GM13977 (cell line): ENCODE measurements at places on chromosomes 5 and 9.

DNA sequence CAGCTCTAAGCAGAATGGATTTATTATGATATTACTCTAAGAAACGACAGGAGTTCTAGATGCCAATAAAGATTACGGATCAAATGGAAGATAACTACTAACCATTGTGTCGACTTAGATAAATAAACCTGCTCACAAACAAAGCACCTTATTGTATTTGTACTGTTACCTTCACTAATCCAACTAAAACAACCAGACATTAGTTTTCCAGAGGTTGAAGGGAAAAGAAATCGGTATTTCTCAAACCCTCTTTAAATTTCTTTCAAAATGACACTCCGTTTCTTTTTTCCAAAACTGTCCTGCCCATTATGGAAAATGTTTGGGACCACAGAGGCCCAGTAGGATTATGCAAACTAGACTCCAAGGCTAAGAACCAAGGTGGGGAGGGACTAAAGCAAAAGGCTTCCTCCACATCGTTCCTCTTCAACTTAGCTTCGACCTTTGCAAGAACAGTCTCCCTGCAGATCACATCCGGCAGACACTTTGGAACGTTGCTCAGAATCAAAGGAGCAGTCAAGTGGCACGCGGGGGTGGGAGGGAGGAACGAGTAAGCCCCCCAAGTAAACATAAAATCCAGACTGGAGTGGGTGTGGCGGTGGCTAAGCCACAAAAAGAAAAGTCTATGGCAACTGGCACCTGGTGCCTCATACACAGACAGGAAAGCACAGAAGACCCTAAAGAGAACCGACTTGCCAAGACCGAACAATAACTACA lies 2.7 kb downstream of the MLLT3 start:
- no peak for DNase-seq

DNA sequence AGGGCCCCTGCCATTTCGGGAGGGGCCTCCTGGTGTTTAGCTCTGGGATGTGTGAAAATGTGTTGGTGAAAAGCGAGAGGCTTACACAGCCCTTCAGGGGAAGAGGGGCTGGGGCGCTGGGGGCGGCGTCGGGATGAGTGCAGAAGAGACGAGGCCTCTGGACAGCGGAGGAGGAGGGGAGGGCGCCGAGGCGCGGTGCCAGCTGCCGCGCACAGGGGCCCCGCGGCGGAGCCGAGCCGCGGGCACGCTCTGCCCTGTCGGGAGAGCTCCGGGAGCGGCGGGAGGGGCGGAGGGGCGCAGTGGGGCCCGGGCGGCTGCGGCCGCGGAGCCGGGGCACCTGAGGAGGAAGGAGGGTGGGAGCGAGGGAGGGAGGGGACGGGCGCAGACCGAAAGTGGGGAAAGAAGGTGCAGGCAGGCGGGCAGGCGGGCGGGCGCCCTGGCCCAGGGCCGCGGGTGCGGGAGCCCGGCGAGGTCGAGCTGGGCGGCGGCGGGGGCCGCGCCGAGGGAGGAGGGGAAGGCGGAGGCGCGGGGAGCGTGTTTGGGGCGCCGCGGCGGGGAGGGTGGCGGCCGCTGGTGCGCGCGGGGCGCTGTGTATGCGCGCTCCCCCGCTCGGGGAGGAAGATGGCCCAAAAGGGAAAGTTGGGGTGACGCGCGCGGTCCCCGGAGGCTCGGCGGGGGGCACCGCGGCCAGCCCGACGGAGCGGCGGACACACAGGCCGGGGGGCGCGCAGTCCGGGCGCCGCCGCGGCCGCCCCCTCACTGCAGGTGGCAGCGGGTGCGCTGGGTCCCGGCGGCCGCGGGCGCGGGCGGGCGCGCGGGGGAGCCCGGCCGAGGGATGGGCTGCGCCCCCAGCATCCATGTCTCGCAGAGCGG lies at the start of gene PDE8B:
TSS of gene PDE8B (plus strand) at position 590 of the 873 bp plus-strand sequence. CDS start at position 836, 246 bp downstream.
- DNase-seq: peak; percentile 64

- DNase-seq: no peak
Observed at GRCh38 chr5:159402856-159403255, 72.6 kb upstream of the IL12B start.

DNA sequence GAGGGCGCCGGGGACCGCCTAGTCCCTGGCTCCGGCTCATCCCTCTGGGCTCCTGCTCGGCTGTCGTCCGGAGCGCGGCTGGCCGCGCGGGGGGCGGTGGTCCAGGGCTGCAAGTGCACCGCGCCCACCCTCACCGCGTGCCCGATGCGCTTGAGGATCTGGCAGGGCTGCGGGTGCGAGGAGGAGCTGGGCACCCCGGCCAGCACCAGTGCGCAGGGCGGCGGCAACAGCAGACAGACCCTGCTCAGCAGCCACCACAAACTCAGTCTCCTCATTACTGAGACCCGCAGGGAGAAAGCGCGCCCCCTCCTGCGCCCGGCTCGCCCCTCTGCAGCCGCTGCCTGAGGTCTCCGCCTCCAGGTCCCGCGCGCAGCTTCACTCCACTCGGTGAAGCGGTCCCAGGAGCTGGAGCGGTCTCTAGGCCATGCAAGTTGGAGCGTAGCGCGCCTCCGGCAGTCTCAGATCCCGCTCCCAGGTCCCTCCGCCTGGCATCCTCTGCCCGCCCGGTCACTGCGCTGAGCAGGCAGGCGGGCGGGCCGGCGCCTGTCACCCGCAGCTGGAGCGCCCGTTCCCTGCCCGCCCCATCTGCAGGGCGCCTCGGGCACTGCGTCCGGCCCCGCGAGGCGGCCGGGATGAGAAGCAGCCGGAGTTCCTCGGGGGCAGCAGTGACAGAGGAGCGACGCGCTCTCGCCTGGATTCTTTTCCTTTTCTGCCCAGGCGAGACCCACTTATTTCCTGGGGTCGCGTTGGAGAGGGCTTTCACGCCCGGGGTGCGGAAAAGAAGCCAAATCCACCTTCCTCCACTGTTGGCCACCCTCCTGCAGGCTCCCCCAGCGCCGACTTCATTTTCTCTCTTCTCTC lies 512 bp downstream of the GRIN3A start:
- DNase-seq: no peak

DNA sequence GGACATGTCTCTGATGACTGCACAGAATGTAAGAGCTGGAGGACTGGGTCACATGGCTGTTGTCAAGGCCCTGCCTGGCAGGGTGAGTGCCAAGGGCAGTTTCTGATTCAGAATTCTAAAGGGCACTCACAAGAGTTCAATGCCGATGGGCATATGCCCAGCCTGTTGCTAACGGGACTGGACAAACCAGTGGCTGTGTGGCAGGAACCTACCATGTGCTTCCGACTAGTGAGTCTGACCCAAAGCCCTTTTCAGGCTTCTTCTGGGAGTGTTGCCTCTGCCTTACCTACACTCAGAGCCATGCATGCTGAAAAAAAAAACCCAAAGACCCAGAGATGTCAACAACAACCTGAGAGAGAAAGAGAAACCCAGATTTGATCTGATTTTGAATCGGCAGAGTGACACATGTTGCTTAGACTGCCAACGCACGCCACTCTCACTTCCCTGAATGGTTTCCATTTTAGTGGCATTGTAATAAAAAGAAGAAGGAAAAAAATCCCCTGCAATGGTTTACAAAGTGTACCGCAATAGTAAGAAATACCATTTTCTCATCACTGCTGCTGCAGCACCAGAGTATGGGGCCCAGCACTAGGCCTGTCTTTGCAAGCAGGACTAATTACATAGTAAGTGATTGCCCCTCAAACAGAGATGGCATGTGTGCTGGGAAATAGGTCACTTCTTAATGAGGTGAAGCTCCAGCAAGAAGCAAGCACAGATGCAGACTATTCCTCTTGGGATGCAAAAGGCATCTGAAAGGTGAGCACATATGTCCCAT lies 194.3 kb downstream of the PALM2AKAP2 start:
- peak; percentile 69 for DNase-seq

GRCh38 chr5:138536665-138537315 lies 6.2 kb downstream of the ETF1 start:
- DNase-seq: no peak

DNA sequence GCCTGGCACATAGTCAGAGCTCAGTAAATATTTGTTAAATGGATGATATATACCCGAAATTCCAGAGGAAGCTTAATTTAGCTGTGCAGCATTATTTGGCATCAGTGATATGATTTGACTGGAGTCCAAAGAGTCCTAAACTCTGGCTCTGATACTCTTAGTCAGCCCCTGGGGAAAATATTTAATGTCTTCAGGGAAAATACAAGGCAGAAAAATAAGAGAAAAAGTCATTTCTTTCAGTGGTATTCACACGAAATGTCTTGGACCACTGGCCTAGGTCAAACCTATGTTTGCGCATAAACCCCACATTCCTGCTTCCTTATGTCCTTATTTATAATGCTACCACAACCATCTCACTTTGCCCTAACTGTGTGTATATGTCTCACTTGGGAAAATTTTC lies 23.8 kb downstream of the GLRA1 start:
- DNase-seq: no peak

- DNase-seq: peak; percentile 59
Observed at GRCh38 chr5:16934123-16934522, 2.0 kb downstream of the MYO10 start.

GRCh38 chr9:104080983-104081382 lies 13.1 kb upstream of the SMC2 start:
- DNase-seq: no peak

DNA sequence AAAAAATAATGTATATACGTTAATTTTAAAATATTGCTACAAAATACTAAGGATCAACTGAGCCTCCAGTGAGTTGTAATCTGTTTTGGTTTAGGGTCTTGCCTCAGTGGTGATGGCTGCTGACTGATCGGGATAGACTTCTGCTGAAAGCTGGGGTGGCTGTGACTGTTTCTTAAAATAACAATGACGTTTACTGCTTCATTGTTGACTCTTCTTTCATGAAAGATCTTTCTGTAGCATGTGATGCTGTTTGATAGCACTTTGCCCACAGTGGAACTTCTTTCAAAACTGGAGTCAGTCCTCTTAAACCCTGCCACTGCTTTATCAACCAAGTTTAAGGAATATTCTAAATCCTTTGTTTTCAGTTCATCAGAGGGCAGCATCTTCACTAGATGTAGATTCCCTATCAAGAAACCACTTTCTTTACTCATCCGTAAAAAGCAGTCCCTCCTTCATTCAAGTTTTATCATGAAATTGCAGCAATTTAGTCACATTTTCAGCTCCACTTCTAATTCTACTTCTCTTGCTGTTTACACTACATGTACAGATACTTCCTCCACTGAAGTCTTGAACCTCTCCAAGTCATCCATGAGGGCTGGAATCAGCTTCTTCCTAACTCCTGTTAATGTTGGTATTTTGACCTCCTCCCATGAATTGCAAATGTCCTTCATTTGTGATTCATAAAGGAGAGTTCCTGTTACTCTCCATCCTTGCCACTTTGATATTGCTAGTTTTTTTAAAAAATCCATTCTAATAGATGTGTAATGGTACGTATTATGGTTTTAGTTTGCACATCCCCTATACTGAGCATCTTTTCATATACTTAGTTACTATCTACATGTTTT lies 41.5 kb upstream of the PTPDC1 start:
- no peak for DNase-seq

DNA sequence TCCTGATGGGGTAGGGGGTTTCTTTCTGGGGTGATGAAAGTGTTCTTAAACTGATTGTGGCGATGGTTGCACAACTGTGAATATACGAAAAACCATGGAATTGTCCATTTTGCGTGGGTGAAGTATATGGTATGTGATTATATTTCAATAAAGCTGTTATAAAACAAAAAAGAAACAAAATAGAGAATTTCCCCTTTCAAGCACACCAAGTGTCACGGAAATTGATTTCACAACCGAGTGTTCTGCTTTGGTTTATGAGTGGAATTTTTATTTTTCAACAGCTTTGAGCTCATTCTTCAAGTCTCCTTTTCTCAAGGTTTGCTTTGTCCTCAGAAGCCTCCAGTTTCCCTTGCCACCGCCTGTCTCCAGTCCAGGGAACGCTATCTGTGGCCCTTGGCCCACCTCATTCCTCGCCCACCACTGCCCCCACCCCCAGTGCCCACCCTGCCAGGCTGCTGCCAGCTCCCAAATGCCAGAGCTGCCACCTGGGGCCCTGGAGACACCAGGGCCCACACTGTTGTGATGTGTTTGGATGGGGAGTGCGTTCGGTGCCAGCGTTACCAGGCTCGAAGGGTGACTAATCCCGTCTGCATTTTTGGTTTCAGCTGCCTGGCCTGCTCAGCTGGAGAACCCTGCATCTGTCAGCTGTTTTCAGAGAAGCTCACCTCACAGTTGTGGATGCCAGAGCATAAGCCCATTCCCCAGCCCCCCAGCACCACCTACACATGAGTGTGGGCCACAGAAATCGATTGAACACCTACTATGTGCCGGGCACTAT lies 30.4 kb downstream of the DUSP1 start:
- DNase-seq: no peak

GRCh38 chr9:21153336-21154017 lies 11.8 kb upstream of the IFNW1 start:
- DNase-seq: no peak

GRCh38 chr5:123107343-123108244 lies 18.6 kb downstream of the PRDM6 start:
- DNase-seq: no peak

GRCh38 chr9:110918316-110919049 lies 119.8 kb downstream of the LPAR1 start:
- no peak for DNase-seq

DNA sequence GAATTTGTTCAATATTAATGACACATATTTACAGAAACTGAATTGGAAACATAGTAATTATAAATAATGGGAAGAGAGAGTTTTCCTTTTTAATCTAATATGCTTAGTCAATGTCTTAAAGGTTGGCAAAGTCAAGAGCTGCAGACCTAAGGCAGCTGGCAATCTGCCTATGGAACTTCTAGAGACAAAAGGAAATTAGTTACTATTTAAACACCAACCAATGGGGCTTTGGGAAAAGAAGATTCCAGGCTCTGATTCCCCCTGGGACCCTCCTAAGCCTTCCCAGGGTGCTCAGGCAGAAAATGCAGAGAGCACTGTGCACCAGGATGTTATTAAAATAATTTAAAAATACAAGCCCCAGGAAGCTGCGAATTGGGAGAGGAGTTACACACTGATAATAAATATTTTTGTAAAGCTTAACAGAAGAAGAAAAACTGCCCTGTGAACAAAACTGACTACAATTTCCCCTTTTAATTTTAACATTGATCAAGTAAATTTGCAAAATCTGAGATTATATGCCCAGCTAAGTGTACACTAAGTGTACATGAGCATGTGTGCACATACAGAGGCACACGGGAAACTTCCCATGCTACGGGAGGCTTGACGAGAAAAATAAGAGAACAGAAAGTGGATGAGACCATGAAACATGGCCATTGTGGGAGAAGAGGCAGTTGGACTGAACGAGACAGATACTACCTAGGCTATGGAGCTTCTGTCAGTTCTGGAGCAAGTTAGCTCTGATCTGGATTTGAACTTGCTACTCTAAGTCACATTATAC lies 77.4 kb upstream of the ADAMTS16 start:
- no peak for DNase-seq

DNA sequence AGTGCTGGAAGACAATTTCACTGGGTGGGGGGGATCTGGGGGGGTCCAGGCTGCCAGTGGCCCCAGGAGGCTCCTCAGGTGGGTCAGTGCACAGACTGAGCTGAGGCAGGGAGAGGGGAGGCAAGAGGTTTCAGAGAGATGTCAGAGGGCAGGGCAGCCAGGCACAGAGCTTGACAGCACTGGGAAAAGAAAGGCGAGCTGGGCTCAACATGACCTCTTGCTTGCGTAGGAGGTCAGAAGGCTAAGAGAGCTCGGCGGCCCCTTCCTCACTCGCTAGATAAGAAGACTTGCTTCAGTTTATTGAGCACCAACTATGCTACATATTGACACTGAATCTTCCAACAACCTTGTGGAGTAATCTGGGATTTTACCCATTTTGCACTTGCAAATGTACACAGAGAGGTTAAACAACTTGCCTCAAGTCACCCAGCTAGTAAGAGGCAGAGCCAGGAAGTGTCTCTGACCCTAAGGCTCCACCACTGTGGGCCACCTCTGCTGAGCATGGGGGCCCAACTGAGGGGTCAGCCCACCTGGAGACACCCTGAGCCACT lies 3.5 kb downstream of the PDLIM7 start:
- DNase-seq: no peak
